ENCODE measurements at places on chromosomes 5 and 9.

GRCh38 chr5:111532886-111533582 lies 20.7 kb upstream of the STARD4 start:
- DNase-seq, result no peak

GRCh38 chr5:42993516-42994245 lies 46.4 kb downstream of the ANXA2R start:
- no peak for DNase-seq

GRCh38 chr5:1753490-1753889 lies 46.1 kb downstream of the MRPL36 start:
- no peak for DNase-seq

DNA sequence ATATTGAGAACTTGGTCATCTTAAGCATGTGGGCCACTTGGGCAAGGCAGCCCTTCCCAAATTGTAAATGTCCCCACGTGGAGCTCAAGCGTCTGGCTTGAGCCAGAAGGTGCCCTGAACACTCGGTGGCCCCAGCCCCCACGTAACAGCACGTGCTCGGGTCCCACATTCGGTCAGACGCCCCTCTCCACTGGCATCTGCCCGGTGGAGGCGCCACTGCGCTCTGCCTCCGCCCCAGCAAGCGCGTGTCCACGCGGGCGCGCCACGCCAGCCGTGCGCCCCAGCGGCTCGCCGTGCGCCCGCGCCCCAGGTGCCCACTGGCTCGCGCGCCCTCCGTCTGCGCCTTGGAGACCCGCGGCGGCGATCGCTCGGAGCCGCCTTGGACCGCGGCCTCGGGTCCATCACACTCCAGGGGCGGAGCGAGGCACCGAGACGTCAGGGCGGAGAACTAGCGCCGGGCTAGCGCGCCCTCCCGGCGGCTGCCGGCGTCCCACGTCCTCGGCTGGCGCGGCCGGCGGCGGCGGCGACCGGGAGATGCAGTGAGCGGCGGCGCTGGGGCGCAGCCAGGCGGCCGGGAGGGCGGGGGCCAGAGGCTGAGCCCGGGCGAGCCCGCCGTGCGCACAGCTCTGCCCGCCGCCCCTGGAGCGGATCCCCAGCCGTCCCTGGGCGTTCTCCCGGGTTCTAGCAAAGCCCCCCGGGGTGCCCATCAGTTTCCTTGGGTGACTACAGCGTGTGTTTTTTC lies at the start of gene PALM2AKAP2:
TSS of gene PALM2AKAP2 (plus strand) at position 488 of the 742 bp plus-strand sequence. CDS start 291 bp downstream, outside the sequence.
- peak; percentile 39 for DNase-seq

- DNase-seq, result no peak
These were observed 59.8 kb upstream of the ANXA1 start for GRCh38 chr9:73091909-73092308.

DNA sequence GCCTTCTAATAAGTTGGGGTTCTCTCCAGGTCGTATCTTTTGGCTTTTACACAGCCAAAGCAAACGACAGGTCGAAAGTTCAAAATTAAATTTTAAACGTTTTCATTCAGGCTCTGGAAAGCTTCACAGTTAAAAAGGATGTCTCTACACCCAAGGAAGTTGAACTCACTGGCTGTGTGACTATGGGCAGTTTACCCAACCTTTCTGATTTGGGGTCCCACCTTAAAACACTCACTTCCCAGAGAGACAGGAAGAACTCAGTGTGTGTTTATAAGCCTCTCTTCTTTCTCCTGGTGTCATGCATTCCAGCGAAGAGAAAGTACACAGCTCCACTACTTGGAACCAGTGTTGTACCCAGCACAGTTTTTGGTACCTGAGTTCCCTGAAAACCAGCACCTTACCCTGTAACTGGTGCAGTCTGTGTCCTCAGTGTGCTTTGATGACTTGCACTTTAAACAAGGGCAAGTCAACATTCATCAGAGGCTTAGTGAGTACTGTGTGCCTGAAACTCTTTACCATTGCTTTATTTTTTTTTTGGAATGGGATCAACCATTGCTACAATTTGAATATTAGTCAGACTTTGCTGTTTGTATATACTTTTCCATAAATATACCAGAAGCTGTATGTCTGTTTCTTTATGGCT lies 1.7 kb downstream of the SRD5A1 start:
- DNase-seq, result no peak

DNA sequence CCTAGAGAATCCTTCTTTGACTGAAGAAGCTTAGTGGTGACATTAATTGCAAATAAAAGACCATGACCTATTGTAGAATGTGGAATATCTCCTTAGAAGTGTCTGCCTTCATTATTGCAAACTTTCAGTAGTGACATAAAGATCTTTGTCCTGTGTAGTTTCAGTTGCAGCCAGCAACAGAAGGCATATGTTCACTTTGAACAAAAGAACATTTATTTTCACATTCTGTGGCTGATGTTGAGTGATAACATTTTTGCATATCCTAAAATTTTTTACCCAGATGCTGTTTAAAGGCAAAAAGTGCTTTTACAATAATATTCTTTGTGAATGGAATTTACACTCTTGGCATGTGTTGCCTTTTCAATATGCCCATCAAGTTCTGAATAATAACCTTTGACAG lies 165.9 kb downstream of the TMC1 start:
- DNase-seq, result no peak

DNA sequence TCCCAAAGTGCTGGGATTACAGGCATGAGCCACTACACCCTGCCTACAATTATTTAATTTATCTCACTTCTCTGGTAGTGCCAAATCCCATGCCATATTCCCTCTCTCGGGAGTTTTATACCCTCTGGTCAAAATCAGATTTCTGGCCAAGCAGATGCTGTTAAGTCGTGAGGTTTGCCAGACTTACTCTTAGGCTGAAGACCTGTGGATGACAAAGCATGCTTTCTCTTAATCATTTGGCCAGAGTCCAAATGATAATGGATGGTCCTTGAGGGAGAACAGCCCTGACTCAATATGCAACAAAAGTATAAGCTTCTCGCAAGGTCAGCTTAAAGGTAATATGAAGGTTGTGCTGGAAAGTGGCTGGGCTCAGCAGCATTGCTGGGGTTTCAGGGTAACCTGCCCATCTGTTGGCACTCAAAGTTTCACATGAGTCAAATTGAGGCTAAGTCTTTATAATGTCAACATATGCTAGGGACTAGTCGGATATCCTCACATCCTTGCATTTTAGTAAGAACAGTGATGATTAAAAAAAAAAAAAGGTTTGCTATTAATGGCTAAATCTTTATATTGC lies 280.1 kb downstream of the KIF4B start:
- DNase-seq, result no peak

- no peak for DNase-seq
These were observed 7.3 kb downstream of the PAPPA start for GRCh38 chr9:116160676-116161571.

DNA sequence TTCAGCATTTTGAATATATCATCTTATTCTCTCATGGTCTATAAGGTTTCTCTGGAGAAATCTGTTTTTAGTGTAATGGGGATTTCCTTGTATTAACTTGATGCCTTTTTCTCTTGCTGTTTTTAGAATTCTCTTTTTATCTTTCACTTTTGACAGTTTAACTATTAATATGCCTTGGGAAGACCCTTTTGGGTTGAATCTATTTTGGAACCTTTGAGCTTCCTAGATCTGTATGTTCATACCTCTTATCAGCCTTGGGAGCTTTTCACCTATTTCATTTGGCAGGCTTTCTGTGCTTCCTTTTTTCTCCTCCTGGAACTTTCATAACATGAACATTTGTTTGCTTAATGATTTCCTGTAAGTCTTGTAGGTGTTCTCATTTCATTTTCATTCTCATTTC lies 22.2 kb downstream of the RCL1 start:
- no peak for DNase-seq

- DNase-seq, result no peak
These were observed 26.7 kb upstream of the ECM2 start for GRCh38 chr9:92562461-92562967.

DNA sequence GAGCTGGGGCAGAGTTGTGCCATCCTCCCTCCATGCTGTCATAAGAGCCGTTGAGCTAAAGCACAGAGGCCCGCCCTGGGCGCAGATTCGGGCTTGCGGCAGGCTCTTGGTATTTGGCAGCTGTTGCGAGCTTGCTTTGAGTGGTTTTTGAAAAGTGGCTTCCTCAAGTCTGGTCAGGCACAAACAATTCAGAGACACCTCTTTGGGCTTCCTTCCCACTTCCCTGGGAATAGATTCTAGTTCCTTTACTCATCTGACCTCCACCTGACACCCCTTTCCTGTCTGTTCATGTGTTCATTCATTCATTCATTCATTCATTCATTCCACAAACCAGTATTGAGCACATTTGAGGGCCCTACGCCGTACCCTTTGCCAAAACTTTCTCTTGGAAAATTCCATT lies 27.4 kb downstream of the NCS1 start:
- DNase-seq, result no peak

GRCh38 chr5:137636099-137636498 lies 99.8 kb downstream of the KLHL3 start:
- no peak for DNase-seq

- no peak for DNase-seq
These were observed 30.6 kb downstream of the MAP3K1 start for GRCh38 chr5:56845904-56846480.

DNA sequence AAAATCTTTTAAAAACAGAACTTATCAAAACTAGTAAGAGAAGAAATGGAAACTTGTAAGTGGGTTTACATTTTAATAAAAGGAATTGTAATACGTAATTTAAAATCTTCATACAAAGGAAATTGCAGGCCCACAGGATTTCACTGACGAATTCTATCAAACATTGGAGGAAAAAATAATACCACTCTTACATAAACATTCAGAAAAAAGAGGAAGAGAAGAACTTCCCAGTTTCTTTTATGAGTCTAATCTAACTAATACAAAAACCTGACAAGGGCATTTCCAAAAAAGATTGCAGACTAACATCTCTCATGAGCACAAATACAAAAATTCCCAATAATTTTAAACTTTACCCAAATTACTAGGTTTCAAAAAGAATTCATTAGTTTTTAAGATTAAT lies 149.0 kb downstream of the RANBP17 start:
- no peak for DNase-seq

GRCh38 chr9:99820685-99821395 lies 845 bp upstream of the NR4A3 start:
- DNase-seq, result no peak

DNA sequence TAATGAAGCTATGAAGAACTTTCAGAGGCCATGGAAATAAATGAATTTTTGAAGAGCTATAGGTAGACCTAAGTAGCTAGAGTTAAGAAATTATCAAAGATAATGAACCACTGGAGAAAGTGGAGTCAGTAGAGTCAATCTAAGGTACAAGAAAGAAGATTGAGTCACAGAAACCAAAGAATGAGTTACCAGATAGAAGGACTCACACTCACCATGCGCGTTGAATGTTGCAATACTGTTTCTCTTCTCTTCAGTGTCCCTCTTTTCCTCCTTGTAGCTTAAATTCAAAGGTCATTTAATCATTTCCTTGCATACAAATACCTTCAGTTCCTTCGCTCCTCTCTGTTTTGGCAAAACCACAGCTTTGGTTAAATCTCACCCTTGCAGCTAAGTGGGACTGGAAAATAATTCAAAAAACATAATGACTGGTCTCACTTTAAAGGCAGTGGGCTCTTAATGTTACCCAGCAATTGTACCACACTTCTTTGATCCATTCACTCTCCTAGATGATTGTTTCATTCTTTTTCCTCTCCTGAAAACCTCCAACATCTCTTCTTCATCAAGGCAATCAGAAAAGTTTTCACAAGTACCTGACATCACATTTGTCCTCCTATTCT lies 58.3 kb downstream of the NIPBL start:
- no peak for DNase-seq

GRCh38 chr9:16048129-16048528 lies 495.3 kb downstream of the CCDC171 start:
- no peak for DNase-seq

- no peak for DNase-seq
These were observed 297.9 kb downstream of the KCTD16 start for GRCh38 chr5:144468571-144468970.

DNA sequence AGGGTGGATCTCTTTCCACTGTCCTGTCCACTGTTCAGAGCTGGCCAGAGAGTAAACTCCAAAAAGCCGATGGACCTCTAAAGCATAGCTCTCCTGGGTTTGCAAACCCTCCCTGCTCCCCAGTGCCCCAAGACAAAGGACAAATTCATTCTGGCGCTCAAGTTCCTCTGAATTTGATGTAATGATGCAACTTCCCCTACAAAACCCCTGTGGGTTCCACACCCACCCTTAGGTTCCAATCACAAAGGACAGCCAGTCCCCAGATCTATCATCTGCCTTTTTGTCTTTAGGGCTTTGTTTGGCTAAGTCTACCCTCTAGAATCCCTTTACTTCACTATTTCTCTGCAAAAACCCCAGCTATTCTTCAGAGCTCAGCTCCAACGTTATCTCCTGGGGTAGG lies 57.4 kb upstream of the SLC25A51 start:
- no peak for DNase-seq

DNA sequence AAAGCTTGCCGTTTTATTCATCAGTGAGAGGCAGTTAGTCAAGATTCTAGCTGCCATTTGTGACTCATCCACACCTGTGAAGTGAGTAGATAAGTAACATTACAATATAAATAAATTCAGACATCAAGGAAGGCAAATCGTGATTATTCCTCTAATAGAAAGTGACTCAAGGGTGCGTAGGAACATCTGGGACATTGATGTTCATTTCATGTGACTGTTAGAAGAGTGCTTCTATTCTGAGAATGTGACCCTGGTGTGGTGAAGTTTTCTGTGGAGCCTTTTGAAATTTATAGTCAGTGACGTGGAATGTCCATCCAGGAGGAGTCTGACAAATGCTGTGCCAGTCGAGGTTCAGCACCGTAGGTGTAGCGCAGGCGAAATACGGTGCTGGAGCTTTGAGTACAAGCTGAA lies 48.4 kb upstream of the FAM240B start:
- no peak for DNase-seq

DNA sequence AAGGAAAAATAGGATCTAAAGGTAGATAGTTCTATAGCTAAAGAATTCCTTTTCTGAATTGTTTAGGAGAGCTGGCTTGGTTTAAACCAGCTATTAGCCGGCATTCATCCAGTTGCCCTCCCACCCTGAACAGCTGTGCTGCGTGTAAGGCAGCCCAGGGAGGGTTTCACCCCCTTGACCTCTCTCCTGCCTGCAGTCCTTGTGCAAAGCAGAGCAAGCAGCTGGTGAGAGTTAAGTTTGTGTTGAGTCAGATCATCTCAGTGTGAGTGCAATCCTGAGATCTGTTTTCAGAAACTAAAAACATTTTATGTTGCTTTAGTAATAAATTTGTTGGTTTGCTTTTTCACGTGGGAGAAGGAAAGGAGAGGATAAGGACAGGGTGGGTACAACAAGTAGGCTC lies 13.0 kb downstream of the SLC25A25 start:
- no peak for DNase-seq

DNA sequence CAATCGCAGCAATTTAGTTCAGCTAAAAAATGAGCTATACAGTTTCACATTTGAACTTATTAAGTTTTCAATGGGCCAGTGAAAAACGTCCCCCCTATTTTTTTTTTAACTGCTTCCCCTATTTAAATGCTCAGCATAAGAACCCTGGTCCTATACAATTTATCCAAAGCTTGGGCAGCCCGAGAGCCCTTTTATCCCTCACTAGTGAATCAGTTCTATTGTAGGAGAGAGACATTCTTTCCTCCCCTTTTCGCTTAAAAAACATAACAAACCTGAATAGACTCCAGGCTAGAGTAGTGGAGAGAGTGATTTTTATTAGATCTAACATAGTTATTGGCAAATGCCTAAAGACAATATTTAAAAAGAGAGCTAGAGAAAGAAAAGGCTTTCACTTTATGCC lies 1.4 kb downstream of the LIX1 start:
- DNase-seq, result no peak

Data from right renal pelvis (tissue), 4 donors.